T-helper 22 cell (primary cell): ENCODE measurements at places on chromosomes 2 and 18.
A peak's percentile ranks its signal among the peaks of the same experiment; 100 is the strongest.

DNA sequence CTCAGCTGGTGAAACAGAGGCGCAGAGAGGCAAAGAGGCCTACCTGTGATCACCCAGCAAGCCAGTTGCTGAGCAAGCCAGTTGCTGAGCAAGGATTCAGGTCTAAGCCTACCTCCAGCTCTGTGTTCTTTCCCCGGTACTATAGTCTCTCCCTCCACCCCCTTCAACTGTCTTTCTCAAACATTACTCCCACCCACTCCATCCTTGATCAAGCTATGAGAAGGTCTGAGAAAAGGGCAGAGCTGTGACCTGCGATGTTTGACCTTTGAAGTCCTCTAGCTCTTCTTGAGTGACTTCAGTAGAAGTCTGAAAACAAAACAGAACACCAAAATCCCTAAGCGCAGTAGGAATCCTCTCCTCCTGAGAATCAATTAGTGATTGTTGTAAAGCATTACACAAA is 665.2 kb upstream of the ID2 start:
- DNase-seq, result no peak

- no peak for DNase-seq
These were observed 127.2 kb upstream of the EML6 start for GRCh38 chr2:54595999-54596902.

- DNase-seq, result no peak
These were observed 383.1 kb downstream of the GALR1 start for GRCh38 chr18:77632758-77633157.

- DNase-seq, result no peak
These were observed 35.5 kb downstream of the STAT1 start for GRCh38 chr2:190978389-190979053.

GRCh38 chr2:59936048-59936447 is 617.4 kb downstream of the BCL11A start:
- DNase-seq, result no peak

GRCh38 chr2:157404363-157404762 is 39.5 kb downstream of the CYTIP start:
- DNase-seq, result peak; percentile 64
